Stimulated activated CD4-positive, alpha-beta T cell treated with anti-CD3 and anti-CD28 coated beads, Interleukin-4, amount 100 ng/mL, for 48 hours (primary cell): ENCODE measurements at places on chromosomes 5 and 9.

- DNase-seq: no peak
Measured at GRCh38 chr5:60494635-60495034, 205.3 kb downstream of the DEPDC1B start.

- DNase-seq: no peak
Measured at GRCh38 chr5:41263335-41263734, 50.0 kb upstream of the C6 start.

GRCh38 chr9:136119061-136119882, 597 bp upstream of the TMEM250 start:
- DNase-seq: no peak

DNA sequence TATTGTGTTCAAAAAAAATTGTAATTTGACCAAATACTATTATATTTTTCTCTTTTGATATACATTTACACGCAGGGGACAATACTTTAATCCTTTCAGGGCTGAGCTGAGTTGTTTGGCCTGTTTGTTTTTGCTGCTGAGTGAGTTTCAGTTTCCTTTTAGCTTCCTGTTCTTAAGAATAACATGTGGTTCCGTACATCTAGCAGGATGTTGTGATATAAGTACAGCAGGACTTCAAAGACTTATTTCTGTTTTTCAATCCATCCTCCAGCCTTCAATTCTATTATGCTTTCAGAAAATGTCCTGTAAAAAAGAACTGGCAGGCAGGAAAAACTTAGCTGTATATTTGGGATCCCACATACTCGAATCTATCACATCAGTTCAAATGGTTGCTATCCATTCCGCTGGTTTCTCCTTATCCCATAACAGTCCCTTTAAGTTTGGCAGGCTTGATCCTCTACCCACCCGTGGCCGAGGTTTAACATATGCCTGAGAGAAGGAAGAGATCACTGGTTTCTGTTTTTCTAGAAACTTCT, 1037.3 kb upstream of the ACO1 start:
- no peak for DNase-seq

- no peak for DNase-seq
Measured at GRCh38 chr9:94760660-94761059, 34.2 kb downstream of the AOPEP start.

DNA sequence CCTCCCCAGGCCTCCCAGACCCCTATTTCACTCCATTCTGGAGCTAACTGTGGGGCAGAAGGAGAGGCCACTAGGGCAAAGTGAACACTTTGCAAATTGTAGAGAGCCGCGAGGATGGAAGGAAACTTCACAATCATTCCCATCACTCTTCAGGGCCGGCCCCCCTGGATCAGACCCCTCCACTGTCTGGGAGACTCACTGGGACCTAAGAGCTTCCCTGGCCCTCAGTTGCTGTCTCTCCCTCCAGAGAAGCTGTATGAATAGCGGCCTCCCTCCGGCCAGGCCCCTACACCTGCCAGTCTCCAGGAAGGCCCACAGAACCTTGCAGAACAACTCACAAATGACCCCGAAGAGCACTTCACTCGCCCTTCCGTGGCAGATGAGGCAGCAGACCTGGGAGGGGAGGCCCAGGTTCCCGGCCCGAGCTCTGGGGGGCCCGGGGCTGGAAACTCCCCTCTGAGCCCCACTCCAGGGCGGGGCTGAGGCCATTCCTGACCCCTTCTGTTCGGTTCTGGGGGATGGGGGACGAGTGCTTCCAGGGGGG, 141.9 kb upstream of the IER5L start:
- DNase-seq: no peak

DNA sequence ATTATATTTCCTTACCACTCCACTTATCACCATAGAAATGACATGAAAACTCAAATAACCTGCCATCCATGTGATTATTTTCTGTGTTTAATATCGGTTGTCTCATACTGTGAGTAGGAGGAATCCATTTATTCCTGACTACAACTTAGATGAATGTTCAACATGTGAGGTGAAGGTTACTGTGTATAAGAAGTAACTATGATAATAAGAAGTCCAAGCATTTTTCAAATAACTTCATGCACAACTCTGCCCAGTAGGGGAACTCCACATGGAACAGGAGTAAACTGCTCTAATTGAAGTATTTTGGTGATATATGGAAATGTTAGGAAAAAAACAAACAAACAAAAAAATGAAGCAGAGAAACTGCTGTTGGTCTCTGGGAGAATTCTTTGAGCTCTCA, 447.5 kb upstream of the GRIN3A start:
- no peak for DNase-seq

DNA sequence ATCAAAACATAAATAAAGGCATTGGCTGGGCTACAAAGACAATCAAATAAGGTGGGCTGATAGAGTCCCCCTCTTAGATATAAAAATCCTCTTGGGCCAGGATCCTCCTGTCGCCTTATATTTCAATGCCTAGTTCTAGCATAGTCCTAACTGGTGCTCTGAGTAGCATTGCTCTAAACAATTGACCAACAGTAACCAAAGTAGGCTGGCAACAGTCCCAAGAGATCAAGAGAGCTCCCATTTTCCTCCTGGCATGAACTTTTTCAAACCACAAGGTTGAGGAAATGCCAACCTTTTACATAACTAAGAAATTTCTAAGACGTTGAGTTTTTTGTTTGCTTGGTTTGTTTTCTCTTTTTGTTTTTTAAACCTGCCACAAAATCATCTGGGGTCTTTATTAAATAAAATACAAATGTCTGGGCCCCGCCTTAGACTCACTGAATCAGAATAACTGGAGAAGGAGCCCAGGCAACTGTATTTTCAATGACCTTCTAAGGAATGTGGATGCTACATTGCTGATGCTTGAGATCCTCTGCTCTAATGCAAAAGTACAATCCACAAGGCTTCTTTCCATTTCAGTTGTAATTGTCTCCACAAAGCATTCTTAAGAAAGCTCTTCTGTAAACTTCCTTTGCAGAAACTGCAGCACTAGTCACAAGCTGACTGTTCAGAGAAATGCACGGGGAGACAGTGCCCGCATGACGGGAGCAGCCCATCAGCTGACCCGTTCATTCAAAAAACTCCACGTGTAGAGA, 2.9 kb downstream of the SLC45A2 start:
- no peak for DNase-seq

- no peak for DNase-seq
Measured at GRCh38 chr5:22887566-22887965, 34.4 kb upstream of the CDH12 start.

DNA sequence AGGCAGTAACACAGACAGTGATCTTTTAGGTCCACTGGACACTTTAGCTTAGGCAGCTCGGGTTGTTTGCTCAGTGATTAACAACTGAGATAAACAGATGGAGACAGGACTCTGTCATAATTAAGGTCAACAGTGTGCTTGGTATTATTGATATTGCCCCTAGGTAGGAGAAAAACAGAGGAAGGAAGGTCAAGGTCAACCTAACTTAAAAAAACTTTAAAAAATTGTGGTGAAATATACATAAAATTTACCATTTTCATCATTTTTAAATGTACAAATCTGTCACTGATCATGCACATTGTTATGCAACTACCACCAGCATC, 2.1 kb upstream of the HSPA4 start:
- no peak for DNase-seq

GRCh38 chr5:101431201-101431600, 528.1 kb upstream of the ST8SIA4 start:
- DNase-seq: no peak

- no peak for DNase-seq
Measured at GRCh38 chr5:148730270-148730669, 75.9 kb upstream of the HTR4 start.

DNA sequence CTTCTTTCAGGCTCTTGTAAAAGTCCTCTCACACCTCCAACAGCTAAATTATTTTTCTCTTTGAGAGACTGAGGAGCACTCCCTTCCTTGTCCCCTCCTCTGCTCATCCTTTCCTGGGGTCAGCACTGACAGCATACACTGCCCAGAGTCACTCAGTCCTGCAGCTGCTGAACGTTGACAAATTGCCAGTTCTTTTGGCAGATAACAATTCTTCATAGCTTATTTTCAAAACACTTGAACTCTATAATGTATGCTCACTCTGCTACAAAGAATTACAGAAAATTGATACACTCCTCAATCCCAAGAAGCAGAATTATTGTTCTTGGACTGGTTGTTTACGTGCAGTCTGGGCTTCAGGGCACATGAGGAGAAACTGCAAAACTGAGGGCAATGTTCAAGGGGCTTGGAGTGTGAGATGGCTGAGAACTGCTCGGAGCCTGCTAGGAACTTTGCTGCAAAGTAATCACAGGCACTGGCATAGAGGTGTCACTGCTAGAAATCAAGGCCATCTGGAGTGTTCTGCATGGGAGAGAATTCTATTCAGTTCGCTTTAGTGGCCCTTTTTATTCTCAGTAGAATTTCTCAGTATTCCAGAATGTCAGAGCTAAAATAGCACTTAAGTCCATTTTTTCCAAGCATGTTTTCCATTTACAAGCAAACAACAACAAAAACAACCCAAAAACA, 96.4 kb upstream of the SPOCK1 start:
- DNase-seq: no peak

GRCh38 chr9:32644698-32645097, 9.2 kb upstream of the TAF1L start:
- DNase-seq: no peak

GRCh38 chr9:128902351-128903078, 18.3 kb upstream of the PHYHD1 start:
- DNase-seq: peak; percentile 73

- no peak for DNase-seq
Measured at GRCh38 chr5:128637031-128637430, 99.0 kb upstream of the FBN2 start.

DNA sequence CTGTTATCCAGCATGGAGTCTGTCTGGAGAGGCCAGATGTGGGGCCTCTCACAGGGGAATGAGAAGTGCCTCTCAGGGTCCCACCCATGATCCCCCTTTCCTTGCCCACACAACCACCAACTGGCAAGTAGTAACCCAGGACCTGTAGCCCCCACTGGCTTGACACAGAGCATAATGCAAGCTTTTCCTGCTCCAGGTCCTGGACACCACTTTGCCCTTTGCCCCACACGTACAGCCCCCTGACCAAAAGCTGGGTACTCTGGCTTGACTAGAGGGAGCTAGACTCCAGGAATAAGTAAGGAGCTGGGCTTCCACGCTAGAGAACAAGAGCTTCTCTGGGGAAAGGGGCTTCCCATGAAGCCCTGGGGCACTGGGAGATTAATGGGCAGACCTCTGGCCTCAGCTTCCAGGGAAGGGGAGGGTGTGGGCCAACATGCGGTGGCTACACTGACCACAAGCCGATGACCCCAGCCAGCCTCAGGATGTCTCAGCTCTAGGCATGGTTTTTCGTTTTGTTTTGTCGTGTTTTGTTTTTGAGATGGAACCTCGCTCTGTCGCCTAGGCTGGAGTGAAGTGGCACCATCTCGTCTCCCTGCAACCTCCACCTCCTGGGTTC, 109.5 kb downstream of the C9orf50 start:
- DNase-seq: no peak

- no peak for DNase-seq
Measured at GRCh38 chr9:5002811-5003210, 17.7 kb downstream of the JAK2 start.

DNA sequence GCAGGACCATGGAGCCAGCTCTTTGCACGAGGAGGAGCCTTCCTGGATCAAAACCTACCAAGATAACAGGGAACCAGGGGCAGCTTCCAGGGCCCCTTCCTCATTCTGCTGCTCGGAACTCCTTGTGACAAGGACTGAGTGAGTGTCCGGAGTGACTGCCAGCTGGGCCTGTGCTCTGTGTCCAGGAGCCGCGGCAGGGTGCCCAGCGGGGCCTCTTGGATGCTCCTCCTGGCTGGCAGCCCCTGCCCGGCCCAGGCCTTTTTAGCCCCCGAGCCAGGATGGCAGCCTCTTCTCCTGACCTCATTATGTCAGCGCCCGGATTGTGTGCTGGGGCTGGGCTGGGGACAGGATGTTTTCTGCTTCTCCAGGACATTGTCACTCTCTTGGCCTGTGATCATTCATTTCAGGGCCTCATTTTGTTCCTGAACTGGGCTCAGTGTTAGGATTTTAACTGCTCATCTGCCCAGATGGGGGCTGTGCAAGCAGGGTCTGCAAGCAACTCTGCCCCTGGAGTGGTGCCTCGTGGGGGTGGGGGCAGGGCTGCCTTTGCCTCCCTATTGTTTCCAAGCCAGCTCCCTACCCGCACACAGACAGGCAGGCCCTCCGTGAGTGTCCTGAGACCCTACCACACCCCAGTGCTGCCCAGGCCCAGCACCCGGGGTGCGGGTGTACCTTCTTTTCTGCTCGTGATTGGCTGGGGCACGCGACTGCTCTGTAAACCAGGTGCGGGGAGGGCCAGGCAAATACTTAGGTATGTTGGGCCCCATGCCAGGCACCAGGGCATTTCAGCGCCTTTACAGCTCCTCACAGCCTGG, 161.6 kb downstream of the COL23A1 start:
- DNase-seq: no peak

DNA sequence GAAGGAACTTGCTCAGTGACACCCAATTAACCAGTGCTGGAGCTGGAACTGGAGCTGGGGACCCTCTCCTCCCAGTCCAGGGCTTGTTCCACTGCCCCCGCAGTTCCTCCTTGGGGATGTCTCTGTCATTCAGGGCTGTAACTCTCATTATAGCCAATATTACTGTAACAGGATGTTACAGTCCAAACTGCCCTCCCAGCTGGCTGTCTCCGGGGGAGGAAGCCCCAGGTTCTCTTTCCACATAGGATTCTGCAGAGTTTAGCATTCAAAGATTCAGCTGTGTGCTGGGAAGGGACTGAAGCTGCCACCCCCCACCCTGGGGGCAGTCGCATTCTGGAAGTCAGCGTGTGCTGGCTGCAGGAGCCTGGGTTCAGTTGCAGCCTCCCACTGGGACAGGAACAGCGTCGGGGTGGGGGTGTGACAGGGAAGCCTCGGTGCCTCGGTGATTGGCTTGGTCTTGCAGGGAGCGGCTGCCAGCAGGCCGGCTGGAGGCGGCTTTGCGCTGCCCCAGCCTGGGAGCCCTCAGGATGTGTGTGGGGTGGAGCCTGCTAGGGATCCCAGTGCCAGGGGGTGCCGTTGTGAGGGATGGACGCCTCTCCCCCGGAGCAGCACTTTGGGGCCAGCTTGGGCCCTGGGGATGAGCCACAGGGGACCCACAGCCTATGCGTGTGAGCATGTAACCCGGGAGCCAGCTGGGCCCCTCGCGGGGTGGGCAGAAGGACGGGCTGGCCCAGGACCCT, 101.1 kb downstream of the RGS3 start:
- DNase-seq: no peak

DNA sequence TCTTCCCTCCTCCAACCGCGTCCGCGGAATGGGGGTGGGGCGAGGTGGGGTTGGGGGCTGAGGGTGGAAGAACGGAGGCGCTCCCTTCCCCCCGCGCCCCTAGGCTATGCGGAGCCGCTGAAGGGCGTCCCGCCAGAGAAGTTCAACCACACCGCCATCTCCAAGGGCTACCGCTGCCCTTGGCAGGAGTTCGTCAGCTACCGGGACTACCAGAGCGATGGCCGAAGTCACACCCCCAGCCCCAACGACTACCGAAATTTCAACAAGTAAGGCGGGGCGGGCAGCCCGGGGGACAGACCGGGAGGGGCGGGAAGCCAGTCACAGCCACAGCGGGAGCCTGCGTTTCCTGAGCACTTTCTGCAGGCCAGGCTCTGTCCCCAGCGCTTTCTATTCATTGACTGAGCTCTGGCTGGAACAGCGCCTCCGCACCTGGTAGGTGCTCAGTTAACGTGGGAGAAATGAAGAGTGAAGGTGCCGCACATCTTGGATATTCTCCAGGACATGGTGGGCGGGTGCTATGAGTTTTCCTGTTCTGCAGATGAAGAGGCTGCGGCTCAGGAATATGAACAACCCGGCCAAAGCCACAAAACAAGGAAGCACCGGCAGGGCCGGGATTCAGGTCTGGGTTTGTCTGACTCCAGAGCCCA, 11.3 kb downstream of the MYOZ3 start:
- no peak for DNase-seq
